ENCODE measurements at places on chromosomes 1 and 21. TPM values are rescaled to one million over a fixed set of nuclear protein-coding genes. Genes with fewer than 3 reads are reported as not detected.

STK40 gene
- total RNA-seq: 11.0 TPM

TMEM82 gene
- total RNA-seq: not detected

EDN2 gene
- 31.3 TPM for total RNA-seq

TNFRSF8 gene
- total RNA-seq: 0.16 TPM

TNFRSF9 gene
- 3.2 TPM for total RNA-seq

OLFM3 gene
- not detected for total RNA-seq

ELAPOR1 gene
- 0.63 TPM for total RNA-seq

PCSK9 gene
- 3.0 TPM for total RNA-seq

MGST3 gene
- total RNA-seq: 201 TPM

ANXA9 gene
- 0.92 TPM for total RNA-seq

PRUNE1 gene
- total RNA-seq: 11.3 TPM

TMEM63A gene
- 6.4 TPM for total RNA-seq

SPRR2D gene
- not detected for total RNA-seq

RPTN gene
- total RNA-seq: not detected

PRSS38 gene
- total RNA-seq: not detected

FABP3 gene
- total RNA-seq: not detected

CYP4B1 gene
- total RNA-seq: 0.16 TPM

AXDND1 gene
- total RNA-seq: 0.25 TPM

LRRC39 gene
- 0.15 TPM for total RNA-seq

LCE1C gene
- total RNA-seq: not detected

Measured in A549 treated with Mapracorat at 1 μM for 4 hours (cell line).